ENCODE measurements at places on chromosomes 12 and 14.

- no peak for DNase-seq
Measured at GRCh38 chr12:4121506-4122020, 152.0 kb upstream of the CCND2 start.

- DNase-seq = no peak
Measured at GRCh38 chr14:26067786-26068459, 529.9 kb downstream of the NOVA1 start.

DNA sequence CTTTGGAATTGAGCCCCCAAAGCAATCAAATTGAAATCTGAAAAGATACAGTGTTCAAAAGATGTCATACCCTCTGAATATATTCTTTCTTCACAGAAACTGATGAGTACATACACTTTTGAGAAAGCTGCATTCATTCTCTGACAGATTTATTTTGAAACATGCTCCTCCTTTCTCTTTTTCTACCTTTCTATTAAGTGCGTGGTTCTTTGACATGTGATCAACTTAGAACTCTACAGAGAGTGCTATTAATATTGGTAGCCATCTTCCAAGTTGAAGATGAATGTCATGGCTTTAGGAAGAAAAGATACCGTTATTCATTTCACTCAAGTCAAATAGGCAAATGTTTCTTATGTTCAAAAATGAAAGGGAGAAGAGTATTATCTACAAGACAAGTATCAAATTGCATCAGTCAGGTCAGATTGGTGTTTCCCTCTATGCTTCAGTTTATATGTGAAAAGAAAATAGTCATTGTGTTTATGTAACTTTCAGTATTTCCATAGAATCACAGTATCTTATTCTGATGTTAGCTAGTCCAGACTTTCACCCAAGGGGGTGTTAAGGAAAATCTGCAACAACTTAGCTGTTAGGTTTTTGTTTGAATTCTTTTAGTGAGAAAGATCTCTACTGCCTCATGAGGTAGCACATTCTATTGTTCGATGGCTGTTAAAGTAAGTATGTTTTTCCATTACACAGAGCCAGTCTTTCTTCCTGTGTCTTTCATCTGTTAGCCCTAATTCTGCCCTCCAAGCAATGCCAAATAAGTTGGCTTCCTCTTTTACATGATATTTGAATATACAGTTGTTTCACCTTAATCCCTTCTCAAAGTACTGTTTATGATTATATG lies 55.4 kb upstream of the GARIN2 start:
- DNase-seq = no peak

- DNase-seq = no peak
Measured at GRCh38 chr12:2641207-2641606, 153.6 kb upstream of the FKBP4 start.

- DNase-seq = no peak
Measured at GRCh38 chr14:105549481-105549880, 23.1 kb downstream of the TMEM121 start.

DNA sequence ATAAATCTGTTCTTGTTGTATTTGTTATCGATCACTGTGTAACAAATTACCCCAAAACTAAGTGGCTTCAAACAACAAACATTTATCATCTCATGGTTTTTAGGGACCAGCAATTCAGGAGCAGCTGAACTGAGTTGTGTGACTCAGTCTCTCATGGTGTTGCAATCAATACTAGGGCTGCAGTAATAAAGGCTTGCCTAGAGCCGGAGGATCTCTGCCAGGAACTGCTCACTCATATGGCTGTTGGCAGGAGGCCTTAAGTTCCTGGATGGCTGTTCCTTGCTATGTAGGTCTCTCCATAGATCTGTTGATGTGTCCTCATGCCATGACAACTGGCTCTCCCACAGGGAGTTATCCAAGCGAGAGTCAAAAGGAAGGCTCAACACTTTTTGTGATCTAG lies 3.8 kb upstream of the PSMC6 start:
- no peak for DNase-seq

DNA sequence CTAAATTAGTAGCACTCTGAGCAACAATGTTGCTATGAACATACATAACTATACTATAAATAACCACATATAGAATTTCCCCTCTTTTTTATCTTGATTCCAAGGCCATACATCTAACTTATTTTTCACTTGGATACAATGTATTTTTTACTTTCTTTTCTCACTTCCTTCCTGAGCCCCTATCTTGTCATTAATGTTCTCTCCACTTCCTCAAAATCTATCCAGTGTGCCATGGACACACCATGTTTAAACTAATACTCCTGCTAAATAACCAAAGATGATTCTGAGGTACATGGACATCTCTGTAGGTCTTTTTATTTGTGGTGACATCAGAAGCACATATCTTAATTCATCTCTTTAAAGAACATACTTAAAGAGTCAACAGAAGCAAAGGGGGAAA lies 251.2 kb downstream of the C12orf42 start:
- DNase-seq = no peak

GRCh38 chr12:92193846-92194245 lies 48.2 kb upstream of the BTG1 start:
- DNase-seq = no peak

DNA sequence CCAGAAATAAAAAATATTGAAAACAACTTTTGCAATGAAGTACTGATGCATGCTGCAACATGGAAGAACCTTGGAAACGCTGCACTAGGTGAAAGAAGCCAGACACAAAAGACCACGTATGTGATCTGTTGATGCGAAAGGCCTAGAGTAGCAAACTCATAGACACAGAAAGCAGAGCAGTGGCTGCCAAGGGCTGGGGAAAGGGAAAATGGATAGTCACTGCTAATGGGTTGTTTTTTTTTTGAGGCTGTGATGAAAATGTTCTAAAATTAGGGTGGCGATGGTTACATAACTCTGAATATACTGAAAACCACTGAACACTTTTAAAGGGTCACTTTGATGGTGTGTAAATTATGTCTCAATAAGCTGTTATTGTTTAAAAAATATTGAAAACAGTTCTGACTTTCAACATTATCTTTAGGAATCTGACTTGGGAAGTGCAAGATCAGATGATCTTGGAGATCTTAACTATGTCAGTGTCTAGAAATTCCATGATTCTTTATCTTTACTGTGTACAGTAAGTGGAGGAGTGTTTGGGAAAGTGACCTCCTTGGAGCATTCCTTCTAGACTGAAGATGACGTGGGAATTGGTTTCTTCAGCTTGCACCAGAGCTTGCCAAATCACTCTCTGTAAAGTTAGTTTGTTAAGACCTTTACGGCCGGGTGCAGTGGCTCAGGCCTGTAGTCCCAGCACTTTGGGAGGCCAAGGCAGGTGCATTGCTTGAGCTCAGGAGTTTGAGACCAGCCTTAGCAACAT lies 12.4 kb downstream of the MLXIP start:
- no peak for DNase-seq

- no peak for DNase-seq
Measured at GRCh38 chr12:130589540-130590317, 126.4 kb downstream of the RIMBP2 start.

GRCh38 chr12:113424915-113425823 lies 3.0 kb downstream of the SDSL start:
- peak; percentile 4 for DNase-seq

GRCh38 chr14:71076462-71077092 lies 169.3 kb downstream of the PCNX1 start:
- DNase-seq = no peak

- DNase-seq = no peak
Measured at GRCh38 chr12:131356485-131357184, 354.3 kb upstream of the SFSWAP start.

DNA sequence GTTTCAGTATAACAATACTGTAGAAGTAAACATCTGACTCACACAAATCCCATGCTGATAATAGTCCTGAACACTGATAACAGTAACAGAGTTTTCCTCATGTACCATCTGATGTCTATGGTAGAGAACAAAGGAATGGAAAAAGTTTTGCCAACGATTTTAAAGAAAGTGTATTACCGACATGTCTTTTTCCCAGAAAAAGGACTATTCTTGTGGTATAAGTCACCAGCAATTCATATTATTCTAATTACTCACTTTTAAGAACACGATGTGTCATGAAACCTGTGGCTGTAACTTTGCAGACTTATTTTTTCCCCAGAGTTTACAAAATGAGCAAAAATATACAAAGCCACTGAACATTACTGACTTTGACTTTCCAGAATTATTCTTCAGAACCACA lies 40.1 kb upstream of the DCN start:
- DNase-seq = no peak

- no peak for DNase-seq
Measured at GRCh38 chr12:6276956-6277620, 33.4 kb upstream of the PLEKHG6 start.

- DNase-seq = no peak
Measured at GRCh38 chr12:69471667-69472385, 1.6 kb downstream of the FRS2 start.

- DNase-seq = no peak
Measured at GRCh38 chr12:44287545-44287944, 451.7 kb downstream of the TMEM117 start.

- DNase-seq = no peak
Measured at GRCh38 chr14:44778604-44779003, 183.1 kb downstream of the KLHL28 start.

DNA sequence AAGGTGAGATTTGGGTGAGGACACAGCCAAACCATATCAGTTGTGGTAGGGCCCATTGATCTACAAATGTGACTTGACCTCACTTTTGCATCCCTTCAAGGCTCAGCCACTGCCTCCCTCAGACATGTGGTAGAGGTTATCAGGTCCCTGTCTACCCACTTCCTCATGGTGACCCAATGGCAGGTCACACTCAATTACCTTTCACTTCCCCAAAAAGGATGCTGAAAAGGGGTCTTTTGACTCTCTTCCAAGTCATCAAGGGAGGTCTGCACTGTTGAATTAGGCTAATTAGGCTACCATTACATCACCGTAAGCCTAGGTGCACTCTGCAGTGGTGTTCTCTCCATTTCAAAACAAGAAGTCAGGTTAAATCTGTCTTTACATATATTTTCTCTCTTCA lies 22.6 kb upstream of the DRAM1 start:
- DNase-seq = no peak

DNA sequence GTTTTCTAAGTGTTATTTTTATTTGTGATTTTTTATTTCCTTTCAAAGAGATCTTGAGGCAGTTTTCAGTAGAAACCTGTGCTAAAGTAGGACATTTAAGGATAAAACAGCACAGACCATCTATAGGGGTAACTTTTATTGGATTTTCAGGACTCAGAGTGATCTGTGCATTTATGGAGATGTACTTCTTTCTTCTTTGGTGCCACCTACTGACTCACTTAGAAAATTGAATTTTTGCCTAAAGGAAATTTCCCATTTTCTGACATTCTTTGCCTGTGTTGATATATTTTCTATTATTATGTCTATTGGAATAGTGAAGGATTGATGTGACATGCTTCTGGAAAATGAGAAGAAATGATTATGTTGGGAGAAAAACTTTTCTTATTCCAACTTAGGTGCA lies 113.0 kb downstream of the UNC79 start:
- DNase-seq = no peak

- peak; percentile 34 for DNase-seq
Measured at GRCh38 chr14:22391908-22392565, 197.0 kb downstream of the DAD1 start.

GRCh38 chr12:126233625-126234024 lies 1168.4 kb downstream of the AACS start:
- no peak for DNase-seq

GRCh38 chr14:77212943-77213678 lies 31.5 kb downstream of the TMEM63C start:
- DNase-seq = peak; percentile 36

- no peak for DNase-seq
Measured at GRCh38 chr14:95272057-95272456, 47.7 kb downstream of the CLMN start.

All from NK-92 treated with Interleukin-12 subunit alpha and Interleukin-12 subunit beta, amount 100 ng/mL, for 24 hours (cell line).